ENCODE measurements at places on chromosomes 6 and 20. TPM values are rescaled to one million over a fixed set of nuclear protein-coding genes. Genes with fewer than 3 reads are reported as not detected.

TMEM244 gene
- polyA plus RNA-seq, result not detected

DEFB132 gene
- polyA plus RNA-seq, result not detected

BMP5 gene
- polyA plus RNA-seq, result not detected

ZBTB12 gene
- 3.4 TPM for polyA plus RNA-seq

LINC00237 gene
- polyA plus RNA-seq, result not detected

HLA-A gene
- 526 TPM for polyA plus RNA-seq

THEMIS gene
- not detected for polyA plus RNA-seq

BCAS4 gene
- 9.5 TPM for polyA plus RNA-seq

RIPOR3 gene
- polyA plus RNA-seq, result 0.23 TPM

MYBL2 gene
- polyA plus RNA-seq, result 1.3 TPM

TBP gene
- polyA plus RNA-seq, result 15.5 TPM

DSP gene
- 0.41 TPM for polyA plus RNA-seq

GNAS-AS1 gene
- polyA plus RNA-seq, result not detected

RNF144B gene
- 6.2 TPM for polyA plus RNA-seq

AVP gene
- polyA plus RNA-seq, result not detected

MAVS gene
- 14.6 TPM for polyA plus RNA-seq

CST4 gene
- polyA plus RNA-seq, result not detected

ARMC2 gene
- polyA plus RNA-seq, result 5.5 TPM

SGK2 gene
- polyA plus RNA-seq, result 5.0 TPM

CBFA2T2 gene
- polyA plus RNA-seq, result 8.2 TPM
